Smooth muscle cell of the umbilical artery (primary cell): ENCODE measurements at places on chromosomes 11 and 22. TPM values are rescaled to one million over a fixed set of nuclear protein-coding genes. Genes with fewer than 3 reads are reported as not detected.

The LDHAL6A gene
- total RNA-seq: not detected in 2 replicates

The PNPLA5 gene
- not detected in 2 replicates for total RNA-seq

The CRYBB3 gene
- total RNA-seq: not detected in 2 replicates

The APLNR gene
- total RNA-seq: not detected in 2 replicates

The KCNK7 gene
- 0.09 and 0.30 TPM in 2 replicates for total RNA-seq

The ANO5 gene
- total RNA-seq: not detected in 2 replicates

The FGF4 gene
- total RNA-seq: not detected in 2 replicates

The SAA1 gene
- not detected in 2 replicates for total RNA-seq

The SEPTIN3 gene
- total RNA-seq: 0.28 and 0.30 TPM in 2 replicates

The MUC2 gene
- total RNA-seq: not detected in 2 replicates

The FXYD2 gene
- total RNA-seq: not detected in 2 replicates

The SIK2 gene
- 8.6 and 8.9 TPM in 2 replicates for total RNA-seq

The NAALADL1 gene
- 17.3 and 19.9 TPM in 2 replicates for total RNA-seq

The OR4D10 gene
- total RNA-seq: not detected in 2 replicates

The MLC1 gene
- 0.18 and 0.59 TPM in 2 replicates for total RNA-seq

The PRG3 gene
- not detected in 2 replicates for total RNA-seq

The GRAP2 gene
- total RNA-seq: not detected in 2 replicates

The MB gene
- not detected in 2 replicates for total RNA-seq

The SYT7 gene
- 0.59 and 11.1 TPM in 2 replicates for total RNA-seq

The OR4A16 gene
- total RNA-seq: not detected in 2 replicates

The ZNF280B gene
- 1.8 and 2.2 TPM in 2 replicates for total RNA-seq

The MRPL40 gene
- 26.3 and 29.7 TPM in 2 replicates for total RNA-seq

The UQCC3 gene
- 3.8 and 6.8 TPM in 2 replicates for total RNA-seq

The DKK3 gene
- total RNA-seq: 328 and 422 TPM in 2 replicates
